ENCODE measurements at places on chromosomes 1 and 21. TPM values are rescaled to one million over a fixed set of nuclear protein-coding genes. Genes with fewer than 3 reads are reported as not detected.

RPS27 gene
- total RNA-seq: 5,066 TPM

PFDN2 gene
- 118 TPM for total RNA-seq

GPR153 gene
- total RNA-seq: 1.1 TPM

PTPRC gene
- not detected for total RNA-seq

CLCA1 gene
- total RNA-seq: not detected

RIMKLA gene
- 1.1 TPM for total RNA-seq

CDA gene
- total RNA-seq: 42.4 TPM

DIO1 gene
- not detected for total RNA-seq

CFAP298 gene
- total RNA-seq: 35.2 TPM

CD1B gene
- not detected for total RNA-seq

PDIK1L gene
- 0.73 TPM for total RNA-seq

HSD3B2 gene
- not detected for total RNA-seq

DNAJC28 gene
- 0.33 TPM for total RNA-seq

KCNA2 gene
- total RNA-seq: 0.06 TPM

SCAMP3 gene
- total RNA-seq: 95.7 TPM

PLA2G2C gene
- not detected for total RNA-seq

PCAT6 gene
- 3.0 TPM for total RNA-seq

SNX27 gene
- 7.5 TPM for total RNA-seq

PTGER3 gene
- total RNA-seq: not detected

NPHS2 gene
- not detected for total RNA-seq

BCL2L15 gene
- total RNA-seq: 0.94 TPM

ARMH1 gene
- total RNA-seq: 0.28 TPM

LAMB3 gene
- 20.2 TPM for total RNA-seq

GPR37L1 gene
- total RNA-seq: 0.14 TPM

ATAD3B gene
- total RNA-seq: 3.2 TPM

CA6 gene
- not detected for total RNA-seq

SH2D5 gene
- total RNA-seq: 16.8 TPM

PDZK1 gene
- 0.95 TPM for total RNA-seq

CACHD1 gene
- 1.7 TPM for total RNA-seq

TIE1 gene
- total RNA-seq: not detected

KCNK2 gene
- total RNA-seq: not detected

BNIPL gene
- 0.11 TPM for total RNA-seq

RAB25 gene
- total RNA-seq: 0.24 TPM

TMEM82 gene
- not detected for total RNA-seq
